ENCODE measurements at places on chromosomes 4 and X.

DNA sequence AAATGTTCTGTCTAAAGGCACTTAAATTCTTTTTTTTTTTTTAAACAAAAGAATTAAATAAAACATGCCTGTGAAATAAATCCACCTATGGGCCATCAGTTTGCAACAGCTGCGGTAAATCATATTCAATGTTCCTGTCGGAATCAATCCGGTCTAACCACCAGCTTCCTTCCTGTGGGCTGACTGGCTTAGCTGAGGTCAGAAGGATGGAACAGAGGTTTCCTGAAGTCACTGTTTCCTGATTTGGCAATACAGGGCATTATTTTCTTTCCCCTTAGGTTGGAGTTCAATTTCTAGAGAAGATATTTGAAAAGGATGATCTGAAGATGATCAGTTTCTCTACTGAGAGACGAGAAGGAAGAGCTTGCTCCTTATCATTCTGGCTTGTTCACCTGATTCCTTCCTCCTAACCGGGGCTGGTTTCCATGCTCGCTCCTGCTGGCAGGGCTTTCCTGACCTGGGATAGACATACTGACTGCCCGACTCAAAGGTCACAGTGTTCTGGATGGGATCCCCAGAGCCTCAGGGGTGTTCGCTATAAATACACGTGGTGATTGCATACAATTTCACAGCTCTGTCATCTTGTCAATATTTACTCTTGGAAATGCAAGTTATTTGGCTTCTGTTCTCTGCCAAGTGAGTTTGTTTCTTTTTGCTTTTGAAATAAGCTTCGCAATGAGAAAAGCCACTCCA is 21.7 kb downstream of the PDLIM3 start:
- no peak for DNase-seq

DNA sequence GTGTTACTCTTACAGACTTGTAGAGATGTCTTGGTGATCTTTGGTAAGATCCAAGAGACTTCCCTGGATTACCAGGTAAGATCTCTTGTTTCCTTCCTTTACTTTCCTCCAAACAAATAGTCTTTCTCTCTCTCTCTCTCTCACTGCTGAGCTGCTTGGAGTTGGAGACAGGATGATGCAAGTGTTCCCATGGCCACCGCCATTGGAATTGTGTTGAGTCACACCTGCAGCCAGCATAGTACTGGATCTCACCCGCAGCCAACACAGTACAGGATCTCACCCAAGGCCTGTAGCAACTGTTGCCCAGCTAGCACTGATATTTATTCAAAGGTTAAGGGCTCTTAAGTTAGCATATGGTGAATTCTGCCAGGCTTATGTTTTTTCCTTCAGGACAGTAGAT is 1080.9 kb downstream of the FAT4 start:
- no peak for DNase-seq

DNA sequence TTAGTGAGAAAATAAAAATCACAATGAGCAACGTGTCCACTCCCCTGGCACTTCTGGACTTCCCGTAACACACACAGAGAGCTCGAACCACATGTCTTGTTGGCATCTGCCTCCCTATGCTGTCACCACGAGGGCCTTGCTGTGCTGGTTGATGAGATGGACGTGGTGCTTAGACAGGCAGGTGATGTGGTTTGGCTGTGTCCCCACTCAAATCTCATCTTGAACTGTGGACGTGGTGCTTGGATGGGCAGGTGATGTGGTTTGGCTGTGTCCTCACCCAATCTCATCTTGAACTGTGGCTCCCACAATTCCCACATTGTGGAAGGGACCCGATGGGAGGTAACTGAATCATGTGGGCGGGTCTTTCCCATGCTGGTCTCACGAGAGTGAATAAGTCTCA is 40.0 kb downstream of the FGFRL1 start:
- no peak for DNase-seq

DNA sequence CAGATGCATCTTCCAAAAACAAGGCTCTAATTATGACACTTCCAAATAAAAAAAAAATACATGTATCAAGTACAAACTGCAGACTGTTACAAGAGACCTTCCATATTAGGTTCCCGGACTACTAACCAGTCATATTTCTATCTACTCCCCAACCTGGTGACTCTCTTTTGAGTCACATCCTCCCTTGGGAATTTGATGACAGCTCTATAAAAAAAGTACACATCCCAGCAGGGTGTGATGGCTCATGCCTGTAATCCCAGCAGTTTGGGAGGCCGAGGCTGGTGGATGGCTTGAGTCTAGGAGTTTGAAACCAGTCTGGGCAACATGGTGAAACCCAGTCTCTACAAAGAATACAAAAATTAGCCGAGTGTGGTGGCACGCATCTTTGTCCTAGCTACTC is 14.9 kb downstream of the RPGR start:
- DNase-seq: no peak

- no peak for DNase-seq
Measured at GRCh38 chrX:134660627-134661026, 2.4 kb upstream of the PLAC1 start.

GRCh38 chrX:3176439-3176820 is 135.2 kb downstream of the ARSF start:
- no peak for DNase-seq

GRCh38 chrX:107290019-107290418 is 83.6 kb downstream of the DNAAF6 start:
- no peak for DNase-seq

DNA sequence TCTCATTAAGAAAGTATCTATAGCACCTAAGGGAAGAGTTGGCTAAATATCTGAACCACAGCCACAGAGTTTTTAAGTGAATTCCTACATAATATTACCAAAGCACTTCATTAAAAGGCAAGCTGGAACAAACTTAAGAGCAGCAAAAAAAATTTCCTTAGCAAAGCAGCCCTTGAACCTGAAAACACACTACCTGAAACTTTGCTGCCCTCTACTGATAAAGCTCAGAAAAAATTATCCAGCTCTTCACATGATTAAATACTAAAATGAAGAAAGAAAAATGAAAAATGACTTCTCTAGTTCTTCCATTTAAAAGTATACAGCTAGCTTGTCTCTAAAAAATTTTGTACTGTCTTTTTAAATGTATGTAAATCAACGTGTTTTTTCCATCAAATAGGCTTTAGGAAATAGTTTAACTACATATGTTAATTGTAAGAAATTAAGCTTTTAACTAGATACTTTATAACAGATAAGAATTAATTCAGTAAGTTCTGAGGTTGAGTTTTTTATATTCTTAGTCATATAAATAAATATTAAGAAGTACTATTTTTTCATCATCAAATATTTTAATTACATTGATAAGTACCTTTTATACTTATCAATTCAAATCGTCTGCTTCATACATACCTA is 156.1 kb downstream of the STPG2 start:
- DNase-seq: peak; percentile 0

DNA sequence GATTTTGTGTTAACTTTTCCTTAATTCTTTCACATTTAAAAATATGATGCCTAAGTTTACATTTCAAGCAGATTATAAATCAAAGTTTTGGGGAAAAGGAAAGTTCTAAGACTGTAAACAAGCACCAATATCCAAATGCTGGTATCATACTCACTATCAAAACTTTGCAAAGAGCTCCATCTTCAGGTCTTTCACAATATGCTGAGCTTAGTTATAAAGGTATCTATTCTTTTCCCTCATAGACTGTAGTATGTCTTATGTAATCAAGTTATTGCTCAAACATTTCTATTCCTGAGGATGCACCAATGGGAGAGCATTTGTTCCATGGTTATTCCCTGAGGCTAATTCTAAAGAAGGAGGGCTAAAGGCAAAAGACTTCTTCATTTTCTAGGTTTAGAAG is 207.9 kb upstream of the FAM241A start:
- DNase-seq: peak; percentile 62

DNA sequence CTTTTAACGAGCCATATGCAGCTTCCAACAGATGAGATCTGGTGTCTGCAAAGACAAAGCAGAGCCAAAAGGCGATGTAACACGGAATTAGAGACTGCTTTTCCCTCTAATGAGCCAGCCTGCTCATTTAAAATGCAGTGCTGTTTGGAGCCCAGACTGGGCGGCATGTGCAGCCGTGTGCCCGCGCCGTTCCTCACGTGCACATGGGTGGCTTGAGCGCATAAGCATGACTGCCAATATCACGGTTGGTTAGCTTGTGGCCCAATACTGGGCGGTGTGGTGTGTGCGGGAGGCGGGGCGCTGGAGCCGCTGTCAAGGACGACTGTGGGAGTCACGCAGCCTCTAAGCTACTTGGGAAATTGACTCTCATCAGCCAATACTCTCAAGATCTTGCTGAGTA is 87.0 kb upstream of the SCOC start:
- no peak for DNase-seq

- no peak for DNase-seq
Measured at GRCh38 chr4:28073860-28074555, 1213.4 kb downstream of the STIM2 start.

- DNase-seq: no peak
Measured at GRCh38 chrX:135973025-135973547, 702 bp downstream of the MMGT1 start.

GRCh38 chr4:69831270-69831627 is 28.7 kb downstream of the SULT1E1 start:
- DNase-seq: no peak

DNA sequence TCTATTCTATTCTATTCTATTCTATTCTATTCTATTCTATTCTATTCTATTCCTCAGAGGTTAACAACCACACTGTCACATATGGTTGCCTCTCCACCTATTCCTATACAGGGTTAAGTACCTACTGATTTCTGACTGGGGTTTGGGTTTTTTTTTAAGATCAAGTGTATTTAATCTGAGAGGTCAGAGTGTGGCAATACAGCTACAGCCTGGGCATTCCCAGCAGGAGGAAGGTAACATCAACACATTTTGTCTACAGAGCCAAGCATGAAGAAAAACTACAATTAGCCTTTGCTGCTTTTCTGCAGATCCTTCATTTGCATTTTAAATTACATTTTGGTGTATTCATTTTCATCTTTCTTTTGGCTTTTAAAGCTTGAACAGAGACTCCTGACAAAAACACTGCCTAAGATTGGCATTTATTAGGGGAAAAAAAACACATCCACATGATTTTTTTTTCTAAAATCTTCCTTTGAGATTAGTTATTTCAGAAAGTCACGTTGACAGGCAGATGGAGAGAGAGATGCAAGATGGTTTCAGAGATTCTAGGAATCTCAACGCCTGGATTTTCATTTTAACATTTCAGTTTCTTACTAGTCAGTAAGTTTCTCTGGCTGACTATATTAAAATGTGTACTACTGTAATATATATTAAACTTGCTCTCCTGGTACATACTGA is 255.9 kb upstream of the TET2 start:
- no peak for DNase-seq

DNA sequence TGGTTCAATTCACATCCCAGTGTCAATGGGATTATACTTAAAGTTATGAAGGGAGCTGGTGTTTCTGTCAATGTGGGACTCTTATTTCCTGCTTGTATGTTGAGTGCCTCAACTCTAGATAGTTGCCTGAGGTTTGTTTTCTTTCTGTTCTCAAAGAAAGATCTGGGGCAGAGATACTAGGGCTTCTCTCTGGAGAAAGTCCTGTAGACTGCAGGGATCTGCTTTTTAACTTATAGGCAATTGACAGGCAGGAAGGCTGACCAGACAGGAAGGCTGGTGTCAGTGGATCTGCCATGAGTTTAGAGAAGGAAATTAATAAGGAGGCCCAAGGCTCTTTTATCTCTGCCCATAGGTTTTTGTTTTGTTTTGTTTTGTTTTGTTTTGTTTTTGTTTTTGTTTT is 64.0 kb upstream of the PRKX start:
- no peak for DNase-seq

GRCh38 chr4:71841336-71841735 is 57.5 kb upstream of the GC start:
- DNase-seq: no peak

GRCh38 chrX:66760651-66761050 is 121.8 kb upstream of the EDA2R start:
- peak; percentile 45 for DNase-seq

DNA sequence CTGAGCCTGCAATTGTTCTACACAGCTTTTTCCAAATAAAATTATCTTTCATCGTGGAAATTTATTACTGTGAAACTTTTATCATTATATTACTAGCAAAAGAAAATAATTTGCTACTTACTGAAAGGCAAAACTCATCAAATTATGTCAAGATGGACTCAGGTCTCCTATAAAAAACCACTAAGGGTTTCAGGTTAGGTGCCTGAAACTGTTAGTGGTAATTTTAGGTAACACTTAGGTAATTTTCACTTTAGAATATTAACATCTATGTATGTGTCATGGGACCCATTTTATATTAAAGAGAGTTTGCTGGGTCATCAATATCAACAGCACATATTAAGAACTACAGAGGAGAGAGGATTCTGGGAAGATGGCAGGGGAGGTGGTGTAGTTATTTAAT is 651.5 kb downstream of the CENPC start:
- no peak for DNase-seq

DNA sequence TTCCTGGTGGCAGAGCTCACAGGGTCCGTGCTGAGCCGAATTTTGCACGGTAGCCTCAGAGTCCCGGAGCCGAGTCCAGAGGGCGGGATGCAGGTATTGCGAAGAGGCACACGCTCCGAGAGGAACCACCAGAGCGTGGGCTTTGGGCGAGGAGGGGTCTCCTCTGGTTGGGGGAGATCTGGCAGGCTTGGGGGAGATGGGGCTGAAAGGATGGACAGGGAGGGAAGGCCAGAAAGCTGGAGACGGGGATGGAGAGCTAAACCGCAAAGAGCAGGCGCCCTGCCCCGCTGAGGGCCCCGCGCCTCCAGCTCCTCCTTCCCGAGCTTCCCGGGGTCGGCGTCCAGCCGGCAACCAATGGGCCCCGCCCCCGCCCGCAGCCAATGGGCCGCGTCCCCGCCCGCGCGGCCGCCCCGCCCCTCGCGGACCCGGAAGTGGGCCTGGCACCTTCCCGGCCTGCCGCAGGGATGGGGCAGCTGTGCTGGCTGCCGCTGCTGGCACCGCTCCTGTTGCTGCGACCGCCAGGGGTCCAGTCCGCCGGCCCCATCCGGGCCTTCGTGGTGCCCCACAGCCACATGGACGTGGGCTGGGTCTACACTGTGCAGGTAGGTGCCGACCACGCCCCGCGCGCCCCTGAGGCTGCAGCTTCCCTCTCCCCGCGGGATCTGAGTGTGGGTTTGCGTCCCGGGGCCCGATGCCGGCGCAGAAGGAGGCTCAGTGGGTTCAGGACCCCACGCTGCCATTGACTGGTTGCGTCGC is at the start of gene MAN2B2:
TSS of gene MAN2B2 (plus strand) at position 443 of the 756 bp plus-strand sequence. CDS start at position 465, 22 bp downstream.
- peak; percentile 97 for DNase-seq

DNA sequence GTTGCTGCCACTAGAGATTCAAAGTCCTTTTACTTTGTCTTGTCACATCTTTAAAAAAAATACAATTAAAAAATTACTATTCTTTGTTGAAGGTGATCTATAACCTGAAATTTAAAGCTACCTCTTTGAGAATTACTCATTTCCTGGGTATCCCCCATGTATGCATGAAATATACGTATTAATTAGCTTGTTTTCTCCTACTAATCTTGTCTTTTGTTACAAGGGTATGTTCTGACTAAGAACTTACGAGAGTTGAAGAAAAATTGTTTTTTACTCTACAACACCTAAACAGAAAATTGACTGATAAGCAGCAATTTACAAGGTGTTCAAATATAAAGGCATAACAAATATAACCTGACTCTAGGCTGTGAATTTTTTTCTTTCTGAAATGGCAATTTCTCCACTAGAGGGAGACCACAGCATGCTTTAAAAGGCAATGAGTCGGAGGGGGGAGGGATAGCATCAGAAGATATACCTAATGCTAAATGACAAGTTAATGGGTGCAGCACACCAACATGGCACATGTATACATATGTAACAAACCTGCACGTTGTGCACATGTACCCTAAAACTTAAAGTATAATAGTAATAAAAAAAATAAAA is 249.6 kb downstream of the OPHN1 start:
- DNase-seq: no peak

Measured in T47D (cell line).